ENCODE measurements at places on chromosomes 7 and 10.

DNA sequence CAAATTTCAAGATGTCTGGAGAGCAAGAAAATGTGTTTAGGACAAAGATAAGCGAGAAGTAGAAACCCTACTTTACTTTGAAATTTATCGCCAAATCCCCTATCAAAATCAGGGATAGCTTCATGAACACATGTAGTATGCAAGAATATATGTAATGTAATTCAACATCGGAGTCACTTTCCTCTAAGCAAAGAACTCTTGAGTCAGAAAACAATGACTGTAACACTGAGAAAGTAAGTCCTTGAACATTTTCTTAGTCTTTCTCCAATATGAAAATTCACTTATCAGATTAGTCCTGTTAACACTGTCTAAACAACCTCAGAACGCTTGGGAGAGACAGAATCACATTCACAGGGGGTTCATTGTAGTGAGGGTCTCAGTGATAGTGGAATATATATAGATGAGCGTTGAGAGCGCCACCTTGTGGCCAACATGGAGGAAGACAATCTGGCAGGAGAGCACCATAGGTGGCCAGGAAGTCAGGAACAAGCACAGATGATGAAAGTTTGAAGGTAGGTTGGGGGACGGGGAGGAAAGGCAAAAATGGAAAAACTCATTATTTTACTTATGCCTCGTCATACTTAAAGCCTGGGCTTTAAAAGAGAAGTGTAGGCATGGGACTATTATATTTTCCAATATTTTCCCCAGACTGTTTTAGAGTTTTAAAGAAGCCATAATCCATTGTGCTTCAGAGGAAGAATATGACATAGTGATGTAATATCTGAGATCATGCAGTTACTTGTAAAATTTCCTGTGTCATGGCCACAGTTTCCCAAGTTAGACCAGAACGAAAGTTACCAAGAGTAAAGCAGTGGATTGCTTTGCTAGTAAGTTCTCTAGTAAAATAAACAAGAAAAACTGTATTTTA, 115.5 kb upstream of the GNAI1 start:
- peak; percentile 47 for DNase-seq

- no peak for DNase-seq
Observed at GRCh38 chr7:141884539-141885225, 31.5 kb upstream of the OR9A4 start.

- DNase-seq, result no peak
Observed at GRCh38 chr7:67489881-67490280, 493.2 kb downstream of the TYW1 start.

GRCh38 chr10:11042357-11042756, 24.7 kb downstream of the CELF2 start:
- no peak for DNase-seq

DNA sequence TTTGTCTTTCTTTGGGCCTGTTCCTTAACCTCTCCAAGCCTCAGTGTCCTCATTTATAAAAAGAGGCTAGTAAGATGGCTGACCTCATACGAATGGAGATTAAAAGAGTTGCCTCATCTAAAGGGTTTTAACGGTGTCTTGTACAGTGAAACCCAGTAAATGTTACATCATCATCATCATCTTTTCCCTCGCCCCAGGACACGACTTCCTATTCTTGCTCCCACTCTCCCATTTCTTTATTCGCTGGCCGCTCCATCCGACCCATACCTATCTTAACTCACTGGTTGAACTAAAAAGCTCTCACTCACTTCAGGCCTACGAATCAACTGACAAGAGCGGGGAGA, 554 bp downstream of the FRA10AC1 start:
- no peak for DNase-seq

DNA sequence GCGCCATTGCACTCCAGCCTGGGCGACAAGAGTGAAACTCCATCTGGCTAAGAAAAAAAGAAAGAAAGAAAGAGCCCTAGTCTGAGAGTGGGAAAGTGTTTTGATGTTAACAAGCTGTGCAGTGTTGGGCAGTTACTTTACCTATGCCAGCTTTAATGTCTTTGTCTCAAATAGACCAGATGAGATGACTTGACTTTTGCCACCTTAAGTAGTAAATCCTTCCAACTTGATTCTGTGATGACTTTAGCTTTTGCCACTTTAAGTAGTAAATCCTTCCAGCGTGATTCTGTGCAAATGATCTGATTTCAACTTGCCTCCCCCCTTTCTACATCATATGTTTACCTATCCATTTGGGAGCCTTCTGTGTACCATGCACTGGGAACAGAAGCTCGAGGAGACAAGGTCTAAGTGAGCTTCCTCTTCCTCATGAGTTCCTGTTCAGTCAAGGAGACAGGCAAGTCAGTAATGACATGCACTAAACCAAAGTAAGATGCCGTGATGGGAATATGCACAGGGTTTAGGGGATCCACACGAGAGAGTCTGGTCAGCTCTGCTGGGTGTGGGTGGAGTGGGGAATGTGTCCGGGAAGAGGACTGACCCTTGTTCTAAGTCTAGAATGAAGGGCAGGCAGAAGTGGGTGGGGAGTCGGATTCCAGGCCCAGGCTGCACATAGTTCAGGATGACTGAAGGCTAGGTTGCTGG, 17.2 kb downstream of the INPP5F start:
- DNase-seq, result no peak

DNA sequence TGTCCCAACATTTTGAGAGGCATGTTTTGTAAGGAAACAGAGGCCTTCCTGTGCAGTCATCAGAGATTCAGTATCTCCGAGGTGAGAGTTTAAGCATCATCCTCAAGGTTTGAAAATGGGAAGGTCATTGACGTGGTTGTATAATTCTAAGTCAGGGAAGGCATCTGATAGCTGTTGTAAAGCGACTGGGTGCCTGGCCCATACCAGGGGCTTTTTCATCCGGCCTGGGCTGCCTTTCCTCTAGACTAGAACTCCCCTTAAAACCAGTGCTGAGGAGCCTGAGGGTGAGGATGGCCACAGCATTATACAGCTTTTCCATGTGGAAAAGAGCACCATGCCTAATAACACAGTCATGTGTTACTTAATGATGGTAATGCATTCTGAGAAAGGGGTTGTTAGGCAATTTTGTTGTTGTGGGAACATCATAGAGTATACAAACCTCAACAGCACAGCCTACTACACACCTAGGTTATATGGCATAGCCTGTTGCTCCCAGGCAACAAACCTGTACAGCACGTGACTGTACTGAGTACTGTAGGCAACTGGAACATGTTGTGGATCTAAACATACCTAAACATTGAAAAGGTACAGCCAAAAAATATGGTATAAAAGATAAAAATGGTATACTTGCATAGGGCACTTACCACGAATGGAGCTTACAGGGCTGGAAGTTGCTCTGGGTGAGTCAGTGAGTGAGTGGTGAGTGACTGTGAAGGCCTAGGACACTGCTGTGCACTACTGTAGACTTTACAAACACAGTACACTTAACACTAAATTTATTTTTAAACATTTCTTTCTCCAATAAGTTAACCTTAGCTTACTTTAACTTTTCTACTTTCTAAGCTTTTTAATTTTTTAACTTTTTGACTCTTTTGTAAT, 13.5 kb upstream of the CACUL1 start:
- DNase-seq, result no peak

DNA sequence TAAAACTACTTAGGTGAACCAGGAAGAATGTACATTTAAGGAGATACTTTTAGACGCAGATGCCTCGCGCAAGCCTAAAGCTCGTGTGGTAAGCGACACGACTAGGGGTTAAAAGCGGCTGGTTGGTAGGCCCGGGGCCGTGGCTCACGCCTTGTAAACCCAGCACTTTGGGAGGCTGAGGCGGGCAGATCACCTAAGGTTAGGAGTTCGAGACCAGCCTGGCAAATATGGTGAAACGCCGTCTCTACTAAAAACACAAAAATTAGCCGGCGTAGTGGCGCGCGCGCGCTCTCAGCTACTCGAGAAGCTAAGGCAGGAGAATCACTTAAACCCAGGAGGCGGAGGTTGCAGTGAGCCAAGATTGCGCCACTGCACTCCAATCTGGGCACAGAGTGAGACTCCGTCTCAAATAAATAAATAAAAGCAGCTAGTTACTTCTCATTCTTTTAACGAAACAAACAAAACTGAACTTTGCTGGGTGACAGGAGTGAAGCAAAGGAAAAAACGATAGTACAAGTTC, 879 bp downstream of the NUDT5 start:
- DNase-seq, result no peak

DNA sequence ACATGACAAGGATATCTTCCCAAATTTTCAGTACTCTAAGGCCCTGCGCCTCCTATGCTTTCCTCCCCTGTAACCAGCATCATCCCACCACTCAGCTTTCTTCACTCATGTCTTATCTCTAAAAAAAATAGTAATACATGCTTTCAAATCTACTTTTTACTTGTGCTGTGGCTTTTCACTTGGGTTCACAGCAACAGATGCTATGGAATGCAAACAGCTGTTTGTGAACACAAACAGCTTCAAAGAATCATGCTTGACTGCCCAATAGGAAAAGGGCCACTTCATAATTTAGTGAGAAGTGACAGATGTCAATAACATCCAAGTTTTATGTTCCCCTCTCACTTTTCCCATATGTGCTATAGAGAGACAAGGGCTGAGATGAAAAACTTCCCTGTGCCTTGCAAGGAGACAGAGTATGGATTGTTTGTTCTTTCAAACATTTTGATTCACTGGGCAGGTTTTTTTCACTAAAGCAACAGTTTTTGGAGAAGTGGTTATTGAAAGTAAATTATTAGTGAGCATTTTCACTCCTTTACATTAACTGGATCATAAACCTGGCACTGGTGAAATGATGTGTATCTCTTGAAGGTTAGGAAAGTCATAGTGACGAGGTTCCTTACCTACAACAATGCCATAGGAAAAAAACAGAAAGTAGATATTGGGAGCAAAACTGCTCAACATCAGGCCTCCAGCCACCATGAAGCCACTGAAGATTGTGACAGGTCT, 37.3 kb downstream of the SLC16A9 start:
- DNase-seq, result no peak

DNA sequence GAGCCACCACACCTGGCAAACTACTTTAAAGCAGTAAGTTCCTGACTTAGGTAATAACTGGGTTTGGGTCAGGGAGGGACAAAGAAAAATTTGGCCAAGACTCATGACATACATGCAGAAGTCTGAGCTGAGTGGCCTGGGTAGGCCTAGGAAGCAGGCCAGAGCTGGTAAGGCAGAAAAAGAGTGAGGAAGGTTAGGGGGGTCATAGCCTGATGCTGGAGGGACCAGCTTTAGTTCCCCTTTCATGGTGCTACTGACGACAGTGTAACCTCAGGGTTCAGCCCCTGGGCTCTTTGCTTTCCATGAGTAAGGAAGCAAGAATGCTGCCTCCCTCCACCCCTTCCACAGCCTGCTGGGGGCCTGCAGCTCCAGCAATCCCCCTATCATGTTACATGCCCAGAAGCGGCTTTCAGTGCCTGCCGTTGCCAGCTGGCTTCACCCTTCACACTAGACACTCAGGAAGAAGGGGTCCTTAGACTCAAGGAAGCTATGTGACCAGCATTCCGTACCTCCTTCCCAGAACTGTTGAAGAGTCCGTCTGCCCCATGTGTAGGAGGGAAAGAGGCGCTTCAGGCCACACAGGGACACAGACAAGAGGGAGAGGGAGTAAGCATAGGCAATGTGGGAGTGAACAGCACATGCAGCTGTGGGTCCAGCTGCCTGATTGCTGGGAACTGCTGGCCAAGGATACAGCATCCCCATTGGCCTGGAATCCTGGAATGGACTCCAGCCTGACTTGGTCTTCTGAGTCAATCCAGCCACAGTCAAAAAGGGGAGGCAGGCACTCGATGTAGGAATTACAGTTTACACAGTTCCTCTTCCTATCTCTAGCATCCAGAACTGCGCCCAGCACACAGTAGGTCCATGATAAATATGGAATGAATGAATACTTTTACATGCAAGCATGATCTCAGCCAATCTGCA, 4.1 kb upstream of the PLAU start:
- no peak for DNase-seq

- no peak for DNase-seq
Observed at GRCh38 chr7:73512018-73512780, 9.9 kb downstream of the BAZ1B start.

DNA sequence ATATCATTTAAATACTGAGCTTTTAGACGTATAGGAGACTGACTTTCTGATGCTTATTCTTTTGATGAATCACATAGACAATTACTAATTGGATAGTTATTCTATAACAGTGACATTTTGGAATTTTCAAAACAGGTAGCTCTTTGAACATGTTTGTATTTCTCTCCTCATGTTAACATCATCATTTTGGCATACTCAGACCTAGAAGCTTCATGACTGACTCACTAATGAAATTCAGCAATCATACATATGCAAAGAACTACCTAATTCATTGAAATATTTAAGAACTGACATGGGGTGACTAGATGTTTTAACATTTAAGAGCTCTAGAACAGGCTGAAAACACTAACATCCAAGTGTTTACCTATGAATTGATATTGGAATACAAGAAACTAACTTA, 192.3 kb downstream of the VTI1A start:
- DNase-seq, result no peak

- no peak for DNase-seq
Observed at GRCh38 chr7:38232502-38233366, 40.7 kb downstream of the TARP start.
